ENCODE measurements at places on chromosomes 4 and X.

DNA sequence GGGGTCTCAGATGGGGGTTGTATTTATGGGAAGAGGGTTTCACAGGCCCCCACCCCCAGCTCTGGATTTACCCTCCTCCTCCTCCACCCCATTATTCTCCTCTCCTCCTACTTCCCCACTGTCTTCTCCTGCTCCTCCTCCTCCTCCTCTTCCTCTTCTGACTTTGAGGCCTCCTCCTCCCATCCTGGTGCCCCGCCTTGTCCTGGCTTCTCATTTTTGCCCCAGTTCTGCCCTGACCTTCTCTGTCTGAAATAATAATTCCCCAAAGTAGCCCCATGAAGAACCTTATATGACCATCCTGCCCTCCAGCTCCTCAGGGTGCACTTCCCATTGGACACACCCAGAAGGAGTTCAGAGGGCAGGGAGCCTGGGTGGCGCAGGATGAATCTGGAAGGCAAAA is 351.4 kb upstream of the GATB start:
- no peak for DNase-seq

- DNase-seq: no peak
Observed at GRCh38 chr4:98673288-98673644, 14.9 kb upstream of the TSPAN5 start.

- DNase-seq: no peak
Observed at GRCh38 chrX:119885554-119886428, 9.9 kb upstream of the AKAP14 start.

GRCh38 chrX:20427173-20427770 is 160.6 kb upstream of the RPS6KA3 start:
- DNase-seq: no peak

- no peak for DNase-seq
Observed at GRCh38 chr4:188146618-188147017, 7.4 kb downstream of the TRIML1 start.

- DNase-seq: no peak
Observed at GRCh38 chr4:8886612-8887406, 15.2 kb upstream of the HMX1 start.

GRCh38 chr4:46250997-46251396 is 127.1 kb upstream of the GABRG1 start:
- DNase-seq: no peak

- DNase-seq: no peak
Observed at GRCh38 chr4:184421533-184422155, 52.7 kb downstream of the IRF2 start.

- DNase-seq: no peak
Observed at GRCh38 chrX:18676470-18676869, 4.6 kb upstream of the RS1 start.

DNA sequence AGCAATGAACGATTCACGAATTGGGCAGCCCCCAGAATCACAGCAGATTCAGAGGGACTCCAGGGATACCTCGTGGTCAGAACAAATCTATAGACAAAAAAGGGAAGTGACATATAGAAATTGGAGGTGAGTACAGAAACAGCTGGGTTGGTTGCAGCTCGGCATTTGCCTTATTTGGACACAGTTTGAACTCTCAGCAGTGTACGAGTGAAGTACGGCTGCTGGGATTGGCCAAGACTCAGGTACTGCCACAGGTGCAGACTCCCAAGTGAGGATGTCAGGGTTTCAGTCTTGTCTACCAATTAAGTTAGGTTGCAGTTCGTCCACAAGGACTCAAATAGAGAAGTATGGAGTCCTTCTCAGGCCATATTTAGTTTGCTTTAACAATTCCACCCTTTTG is 28.2 kb downstream of the HTT-AS start:
- DNase-seq: no peak

GRCh38 chr4:183304067-183304466 is 16.0 kb downstream of the CLDN22 start:
- DNase-seq: no peak

DNA sequence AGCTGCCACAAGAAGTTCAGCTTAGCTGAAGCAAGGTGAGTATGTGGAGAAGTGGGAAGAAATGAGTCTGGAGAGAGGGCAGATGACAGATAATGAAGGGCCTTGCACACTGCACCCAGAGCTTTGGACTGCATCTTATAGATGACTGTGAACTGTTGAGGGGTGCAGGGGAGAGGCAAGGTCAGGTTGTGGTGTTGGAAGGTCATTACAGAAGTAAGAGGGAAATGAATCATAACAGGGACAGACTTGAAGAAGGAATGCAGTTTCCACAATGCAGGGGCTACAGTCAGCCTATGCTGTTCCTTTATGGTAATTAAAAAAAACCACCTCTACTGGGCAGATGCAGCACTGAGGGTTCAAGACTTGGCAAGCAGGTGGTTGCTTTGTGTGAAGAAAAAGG is 4.8 kb upstream of the IGFBP7 start:
- DNase-seq: no peak

- no peak for DNase-seq
Observed at GRCh38 chr4:63541828-63542227, 867.4 kb downstream of the TECRL start.

DNA sequence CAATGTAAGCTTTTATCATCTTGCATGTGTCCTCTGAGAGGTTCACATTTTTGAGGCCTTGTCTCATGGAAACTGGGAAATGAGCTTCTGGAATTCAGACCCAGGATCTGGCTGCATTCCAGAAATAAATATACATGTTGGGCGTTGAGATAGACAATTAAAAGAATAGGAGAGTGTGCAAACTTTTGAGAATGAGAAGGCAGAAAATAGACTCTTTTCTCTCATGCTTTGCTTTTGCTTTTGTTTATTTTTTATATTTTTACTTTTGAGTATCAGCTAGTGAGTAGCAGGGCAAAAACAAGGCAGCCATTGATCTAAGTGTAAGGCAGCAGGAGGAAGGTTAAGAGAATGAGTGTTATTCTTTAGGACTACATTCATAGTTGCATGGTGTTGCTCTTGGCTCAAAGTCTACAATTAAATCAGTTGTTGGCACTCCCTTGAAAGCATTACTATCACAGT is 12.4 kb downstream of the SHROOM3 start:
- no peak for DNase-seq

GRCh38 chr4:24885342-24885741 is 27.5 kb downstream of the CCDC149 start:
- no peak for DNase-seq

- no peak for DNase-seq
Observed at GRCh38 chr4:56106180-56107147, 157.7 kb downstream of the CEP135 start.

DNA sequence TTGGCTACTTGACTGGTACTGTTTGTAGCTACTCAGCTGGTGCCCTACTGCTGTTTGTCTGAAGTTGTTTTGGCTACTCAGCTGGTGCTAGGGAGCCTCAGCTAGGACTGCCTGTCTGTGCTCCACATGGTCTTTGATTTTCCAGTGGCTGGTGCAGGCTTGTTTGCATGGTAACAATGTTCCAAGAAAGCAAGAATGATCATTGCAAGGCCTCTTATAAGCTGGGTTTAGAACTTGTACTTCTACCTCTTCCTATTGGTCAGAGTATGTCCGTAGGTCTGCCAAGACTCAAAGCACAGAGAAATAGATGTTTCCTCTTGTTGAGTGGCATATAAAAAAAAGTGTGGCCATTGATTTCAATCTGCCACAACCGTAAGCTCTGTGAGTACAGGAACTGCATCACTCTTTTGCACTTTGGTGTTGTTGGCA is 17.6 kb downstream of the NFKB1 start:
- no peak for DNase-seq

GRCh38 chr4:183674153-183674552 is 15.1 kb downstream of the TRAPPC11 start:
- DNase-seq: no peak

DNA sequence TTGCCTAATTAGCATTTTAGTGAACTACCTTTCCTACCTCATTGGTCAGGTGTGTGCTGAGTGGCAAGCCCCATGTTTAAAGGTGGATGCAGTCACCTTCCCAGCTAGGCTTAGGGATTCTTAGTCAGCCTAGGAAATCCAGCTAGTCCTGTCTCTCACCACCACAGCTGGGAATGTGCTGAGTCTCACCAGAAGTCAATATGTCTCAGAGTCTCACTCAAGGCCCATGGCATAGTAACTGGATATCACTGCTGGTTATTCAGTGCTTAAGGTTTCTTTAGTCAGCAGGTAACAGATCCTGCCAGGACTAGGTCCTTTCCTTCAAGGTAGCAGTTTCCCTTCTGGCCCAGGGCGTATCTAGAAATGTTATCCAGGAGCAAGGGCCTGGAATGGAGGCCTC is 136.5 kb downstream of the COX18 start:
- DNase-seq: no peak

GRCh38 chr4:139042981-139043460 is 27.4 kb downstream of the NOCT start:
- DNase-seq: no peak

- DNase-seq: no peak
Observed at GRCh38 chrX:86806786-86807185, 658.5 kb downstream of the DACH2 start.

DNA sequence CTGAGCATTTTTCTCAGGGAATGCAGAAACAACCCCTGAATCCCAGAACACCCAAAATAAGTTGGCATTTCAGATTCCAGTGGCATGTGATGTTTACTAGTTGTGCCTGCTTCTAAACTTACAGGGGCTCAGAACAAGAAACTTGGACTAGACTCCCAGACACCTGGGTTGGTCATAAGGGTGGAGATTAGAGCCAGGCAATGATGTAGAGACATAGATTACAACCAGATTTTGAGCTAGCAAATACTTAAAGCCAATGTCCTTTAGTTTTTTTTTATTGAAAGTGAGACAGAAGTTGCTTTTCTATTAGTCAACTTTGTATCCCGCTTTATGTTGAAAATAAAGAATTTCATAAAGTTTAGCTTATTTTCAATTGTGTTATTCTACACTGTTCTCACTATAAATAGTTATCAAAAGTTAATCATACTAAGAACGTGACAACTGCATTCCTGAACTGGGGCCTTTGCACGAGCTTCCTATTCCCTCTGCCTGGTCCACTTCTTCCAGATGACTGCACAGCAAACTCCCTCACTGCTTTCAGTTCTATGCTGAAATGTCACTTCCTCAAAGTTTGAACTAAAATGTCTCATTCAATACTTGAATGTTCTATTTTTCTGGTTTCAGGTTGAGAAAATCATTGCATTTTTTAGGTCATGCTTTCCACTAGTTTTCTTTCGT is 224.7 kb upstream of the PPP1R2C start:
- no peak for DNase-seq

DNA sequence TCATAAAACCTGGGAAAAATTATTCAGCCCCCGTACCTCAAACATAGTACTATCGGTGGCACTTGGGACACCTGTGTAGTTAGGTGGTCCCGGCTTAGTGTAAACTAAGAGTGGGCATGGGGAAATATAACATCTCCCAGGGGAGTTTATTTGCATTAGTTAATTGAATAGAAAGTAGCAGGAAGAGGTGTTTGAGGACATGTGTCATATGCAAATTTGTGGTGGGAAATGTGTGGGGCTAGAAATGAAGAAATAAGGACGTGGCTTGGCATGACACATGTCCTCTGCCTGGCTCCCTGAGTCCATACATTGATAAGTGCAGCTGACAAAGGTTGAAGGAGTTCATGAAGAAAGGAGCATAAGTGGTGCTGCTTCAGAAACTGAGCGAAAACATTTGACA is 483.6 kb downstream of the SH2D1A start:
- no peak for DNase-seq

GRCh38 chrX:112638691-112639090 is 41.0 kb downstream of the LHFPL1 start:
- no peak for DNase-seq

DNA sequence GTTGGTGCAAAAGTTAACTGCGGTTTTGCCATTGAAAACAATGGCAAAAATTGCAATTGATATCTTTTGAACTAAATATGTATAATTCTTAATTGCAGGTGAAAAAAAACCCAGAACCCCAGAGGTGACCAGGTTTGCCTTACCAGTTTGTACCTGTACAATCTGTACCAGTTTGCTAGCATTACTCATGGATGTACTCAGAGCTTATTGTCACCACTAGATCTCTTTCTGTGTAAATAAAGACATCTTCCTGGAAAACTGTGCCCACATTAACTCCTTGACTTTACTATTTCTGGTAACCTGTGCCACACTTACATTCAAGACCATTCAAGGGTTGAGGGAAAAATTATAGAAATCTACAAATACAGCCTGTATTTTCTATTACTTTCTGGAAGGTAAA is 139.7 kb downstream of the ELOVL6 start:
- DNase-seq: no peak

DNA sequence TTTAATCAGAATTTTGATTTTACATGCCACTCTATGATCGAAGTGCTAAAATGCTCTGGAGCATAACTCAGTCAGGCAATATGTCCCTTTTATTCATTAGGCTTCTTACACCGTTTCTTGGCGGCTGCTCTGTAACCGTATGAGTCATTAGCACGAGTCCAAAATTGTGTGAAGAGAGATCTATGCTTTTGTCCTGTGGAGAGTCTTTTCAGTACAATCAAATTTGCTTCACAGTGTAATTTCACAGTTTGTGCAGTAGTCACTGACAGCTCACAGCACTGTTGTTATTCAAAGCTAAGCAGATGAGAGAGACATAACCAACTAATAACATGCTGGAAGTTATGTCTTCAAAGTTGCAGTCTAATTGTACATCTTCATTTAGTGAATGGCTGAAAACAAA is 167.8 kb downstream of the PCDH10 start:
- DNase-seq: no peak

- DNase-seq: no peak
Observed at GRCh38 chr4:71446479-71447081, 107.8 kb downstream of the SLC4A4 start.

- DNase-seq: no peak
Observed at GRCh38 chrX:46777971-46778810, 19.3 kb upstream of the SLC9A7 start.

GRCh38 chr4:126991965-126992364 is 640.8 kb upstream of the INTU start:
- no peak for DNase-seq

- no peak for DNase-seq
Observed at GRCh38 chr4:21947791-21948346, 703 bp downstream of the KCNIP4 start.

- peak; percentile 49 for DNase-seq
Observed at GRCh38 chrX:48971249-48972219, at the start of gene KCND1. TSS of gene KCND1 (minus strand) at chrX:48971844. CDS start at chrX:48970271, 1,573 bp downstream.

GRCh38 chr4:99088023-99088449 is 552 bp downstream of the ADH5 start:
- peak; percentile 44 for DNase-seq

DNA sequence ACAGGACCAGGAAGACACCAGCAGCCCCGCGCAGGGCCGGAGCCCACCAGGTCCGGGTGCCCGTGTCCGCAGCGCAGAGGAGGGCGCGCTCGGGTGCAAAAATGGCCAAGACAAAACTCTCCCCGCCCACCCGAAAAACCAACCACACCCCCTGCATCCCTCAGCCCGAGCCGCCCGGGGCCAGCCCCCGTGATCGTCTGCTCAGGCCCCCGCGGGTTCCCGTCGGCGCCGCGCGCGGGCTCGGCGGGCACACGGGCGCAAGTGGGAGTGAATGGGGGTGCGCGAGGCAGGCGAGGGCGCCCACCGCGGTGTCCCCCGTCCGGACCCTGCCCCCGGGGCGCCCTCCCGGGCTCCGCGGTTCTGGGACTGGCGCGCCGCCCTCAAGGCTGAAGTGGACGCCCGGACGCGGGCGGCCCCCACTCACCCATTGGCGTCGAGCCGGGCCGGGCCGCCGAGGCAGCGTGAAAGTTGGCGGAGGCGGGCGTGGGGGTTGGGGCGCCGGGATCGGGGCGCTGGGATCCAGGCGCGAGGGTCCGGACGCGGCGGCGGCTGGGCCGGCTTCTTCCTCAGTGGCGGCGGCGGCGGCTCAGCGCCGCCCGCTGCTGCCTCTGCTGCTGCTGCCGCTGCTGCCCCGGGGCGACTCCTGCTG is 393 bp downstream of the SH3KBP1 start:
- no peak for DNase-seq
